Stimulated activated CD8-positive, alpha-beta memory T cell treated with anti-CD3 and anti-CD28 coated beads, Interleukin-4, amount 100 ng/mL, for 1 hour (primary cell): ENCODE measurements at places on chromosomes 2 and 18.

DNA sequence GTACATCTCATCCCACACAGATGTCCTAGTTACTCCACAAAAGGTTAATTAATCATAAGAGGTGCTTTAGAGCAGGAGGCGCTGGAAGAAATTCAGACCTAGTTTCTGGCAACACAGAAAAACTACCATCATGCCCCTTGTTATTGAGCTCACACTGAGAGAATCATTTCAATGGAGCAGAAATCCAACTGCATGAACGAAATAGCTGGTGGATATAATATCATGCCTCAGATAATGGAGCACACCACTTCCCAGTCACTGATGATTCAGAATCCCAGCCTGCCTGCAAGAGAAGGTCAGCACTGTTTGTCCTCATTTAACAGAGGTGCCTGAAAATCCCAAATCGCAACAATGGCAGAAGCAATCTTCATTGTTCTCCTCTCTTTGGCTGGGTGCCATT lies 125.8 kb upstream of the CREB1 start:
- DNase-seq = no peak

DNA sequence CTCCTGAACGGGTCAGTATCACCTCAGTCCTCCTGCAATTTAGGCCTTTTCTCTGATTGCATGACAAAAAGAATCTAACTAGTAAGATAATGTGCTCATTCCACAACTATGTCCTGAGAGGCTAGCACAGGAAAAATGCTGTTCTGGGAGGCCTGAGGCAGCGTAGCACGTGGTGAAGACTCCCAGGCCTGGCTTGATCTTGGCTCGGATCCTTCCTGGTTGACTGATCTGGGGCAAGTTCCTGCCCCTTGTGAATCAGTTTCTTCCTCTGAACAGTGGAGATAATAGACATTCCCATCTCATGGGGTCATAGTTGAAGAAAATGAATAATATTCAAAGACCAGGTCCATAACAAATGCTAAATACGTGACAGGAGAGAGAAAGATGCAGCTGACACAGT lies 12.3 kb downstream of the FBLN7 start:
- no peak for DNase-seq

GRCh38 chr18:13494871-13495445 lies 231.4 kb downstream of the FAM210A start:
- no peak for DNase-seq

- no peak for DNase-seq
These were observed 41.1 kb downstream of the C1QL2 start for GRCh38 chr2:119117408-119117807.

DNA sequence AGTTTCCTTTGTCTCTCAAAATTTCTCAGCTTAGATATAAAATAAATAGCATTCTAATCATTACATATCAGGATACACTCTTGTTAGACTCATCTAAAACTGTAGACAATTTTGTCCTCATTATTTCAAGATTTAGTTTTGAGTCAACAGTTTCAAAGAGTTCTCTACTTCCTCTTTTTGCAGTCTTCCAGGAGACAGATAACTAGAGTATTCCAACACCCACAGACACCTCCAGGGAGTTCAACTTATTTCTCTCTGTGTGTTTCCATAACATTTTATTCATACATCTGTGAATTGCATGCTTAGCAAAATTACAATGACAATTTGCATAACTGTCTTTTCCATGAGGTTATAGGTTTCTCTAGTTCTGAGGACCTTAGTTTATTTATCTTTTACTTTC lies 166.6 kb upstream of the HNMT start:
- DNase-seq = no peak

DNA sequence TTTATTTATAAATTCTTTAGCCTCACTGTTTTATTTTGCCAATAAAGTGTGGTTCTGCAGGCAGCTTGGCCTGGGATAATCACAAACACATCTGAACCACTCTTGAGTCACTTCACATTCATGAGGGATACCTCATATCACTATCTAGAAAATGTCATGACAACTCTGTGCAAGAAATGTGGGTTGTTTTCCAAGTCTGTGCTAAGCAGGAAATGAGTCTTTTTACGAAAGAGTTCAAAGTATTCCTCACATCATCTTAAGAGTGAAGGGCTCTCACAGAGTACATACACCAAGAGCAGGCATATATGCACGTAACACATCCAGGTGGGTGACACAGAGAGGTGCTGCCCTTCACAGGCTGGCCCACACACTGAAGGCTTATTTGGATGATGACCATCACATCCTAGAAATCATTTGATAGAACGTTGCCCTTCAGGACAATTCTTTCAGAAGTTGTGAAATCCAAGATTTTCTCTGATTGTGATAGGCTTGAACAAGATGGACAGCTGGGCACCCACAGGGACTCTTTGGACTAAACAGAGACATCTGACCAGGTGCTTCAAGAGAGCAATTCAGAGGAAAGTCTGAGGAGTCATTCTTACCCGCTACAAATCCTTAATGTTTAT lies 811.1 kb upstream of the LRATD1 start:
- no peak for DNase-seq

DNA sequence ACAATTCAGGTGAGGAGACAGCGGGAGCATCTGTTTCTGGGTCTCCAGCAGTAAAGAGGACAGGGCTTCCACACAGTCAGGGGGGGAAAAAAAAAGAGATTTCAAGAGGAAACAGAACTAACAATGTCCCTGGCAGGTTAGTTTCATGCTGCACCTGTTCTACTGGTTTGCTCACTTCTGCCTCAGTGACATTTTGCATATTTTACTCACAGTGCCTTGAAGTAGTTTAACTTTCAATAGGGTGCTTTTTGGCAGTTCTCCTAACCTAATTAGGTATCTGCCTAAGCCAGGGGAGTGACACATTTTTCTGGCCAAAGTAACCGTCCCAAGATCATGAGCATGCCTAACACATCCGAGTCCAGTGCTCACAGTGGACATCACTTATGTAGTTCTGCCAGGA lies 109.0 kb upstream of the ALK start:
- no peak for DNase-seq
